BE2C (cell line): ENCODE measurements at places on chromosomes 13 and 19.
A peak's percentile ranks its signal among the peaks of the same experiment; 100 is the strongest.

DNA sequence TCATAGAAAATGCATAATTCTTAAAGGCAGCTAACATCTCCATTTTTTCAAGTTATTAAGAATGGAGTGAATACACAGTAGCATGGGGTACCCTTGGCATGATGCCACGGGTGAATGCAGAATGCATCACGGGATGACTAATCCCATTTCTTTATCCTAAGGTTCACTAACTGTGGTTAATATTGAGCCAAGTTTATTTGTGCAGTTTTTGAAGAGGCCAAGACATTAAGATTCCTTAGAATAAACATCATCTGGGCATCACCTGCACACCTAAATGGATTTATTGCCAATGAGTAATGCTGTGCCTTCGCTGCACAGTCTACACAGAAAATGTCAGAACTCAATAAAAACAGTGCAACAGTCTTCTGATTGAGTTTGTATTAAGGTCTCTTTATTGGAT is 333.1 kb downstream of the GPC6 start:
- peak; percentile 41 for DNase-seq

DNA sequence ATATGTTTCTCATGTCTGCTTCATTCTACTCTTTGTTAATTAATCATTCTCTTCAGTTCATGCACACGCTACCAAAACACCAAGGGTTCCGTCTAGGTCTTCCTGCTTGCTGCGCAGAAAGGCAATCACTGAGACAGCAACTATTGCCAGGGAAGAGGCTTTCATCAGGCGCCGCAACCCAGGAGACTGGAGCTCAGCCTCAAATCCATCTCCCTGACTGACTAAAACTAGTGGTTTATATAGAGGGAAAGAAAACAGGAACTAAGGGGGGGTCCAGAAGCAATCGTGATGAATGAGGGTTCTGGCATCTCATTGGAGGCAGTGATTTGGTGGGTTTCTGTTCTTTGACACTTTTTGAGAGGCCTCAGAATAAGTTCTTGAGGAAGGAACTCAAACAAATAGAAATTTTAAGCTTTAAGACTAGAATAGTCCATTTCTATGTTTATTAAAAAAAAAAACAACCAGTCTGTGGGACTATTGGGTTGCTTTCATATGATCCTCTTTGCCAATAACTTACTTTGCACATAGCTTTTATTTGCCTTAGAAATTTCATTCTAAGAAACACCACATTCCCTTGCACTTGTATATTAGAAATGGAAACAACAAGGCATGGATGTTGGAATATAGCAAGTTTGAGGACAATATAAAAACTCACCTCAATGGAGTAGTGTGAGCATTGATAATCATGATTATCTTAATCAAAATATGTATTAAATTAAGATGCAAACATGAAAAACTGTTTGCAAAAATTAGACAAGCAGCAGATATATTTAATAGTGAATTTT is 691.2 kb upstream of the GPC6 start:
- DNase-seq = no peak

DNA sequence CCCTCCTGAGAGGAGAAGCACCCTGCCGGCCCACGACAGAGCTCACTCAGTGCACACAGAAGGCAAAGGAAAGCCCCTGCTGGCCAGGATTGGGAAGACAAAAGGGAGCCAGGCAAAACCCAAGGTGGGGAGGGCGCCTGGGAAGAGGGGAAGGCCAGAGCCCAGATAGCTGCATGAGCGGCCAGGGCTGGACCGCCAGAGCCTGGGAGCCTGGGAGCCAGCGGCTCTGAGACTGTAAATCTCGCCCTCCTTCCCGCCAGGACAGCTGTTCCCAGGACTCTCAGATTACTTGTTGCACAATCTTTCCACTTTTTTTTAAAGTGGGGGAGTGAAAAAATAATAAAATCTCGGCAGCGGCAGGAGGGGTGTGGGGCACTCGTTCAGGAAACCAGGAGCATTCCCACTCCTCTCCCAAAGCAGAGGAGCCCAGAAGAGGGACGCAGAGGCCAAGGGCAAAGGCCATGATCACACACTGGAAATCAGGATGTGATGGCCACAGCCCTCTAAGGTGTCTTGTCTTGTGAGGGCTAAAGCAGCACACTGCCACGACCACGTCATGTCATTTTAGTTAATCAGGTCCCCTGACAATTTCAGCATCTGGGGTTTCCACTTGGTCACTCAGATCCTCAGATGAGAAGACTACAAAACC is 19.6 kb upstream of the EPHX3 start:
- peak; percentile 72 for DNase-seq

DNA sequence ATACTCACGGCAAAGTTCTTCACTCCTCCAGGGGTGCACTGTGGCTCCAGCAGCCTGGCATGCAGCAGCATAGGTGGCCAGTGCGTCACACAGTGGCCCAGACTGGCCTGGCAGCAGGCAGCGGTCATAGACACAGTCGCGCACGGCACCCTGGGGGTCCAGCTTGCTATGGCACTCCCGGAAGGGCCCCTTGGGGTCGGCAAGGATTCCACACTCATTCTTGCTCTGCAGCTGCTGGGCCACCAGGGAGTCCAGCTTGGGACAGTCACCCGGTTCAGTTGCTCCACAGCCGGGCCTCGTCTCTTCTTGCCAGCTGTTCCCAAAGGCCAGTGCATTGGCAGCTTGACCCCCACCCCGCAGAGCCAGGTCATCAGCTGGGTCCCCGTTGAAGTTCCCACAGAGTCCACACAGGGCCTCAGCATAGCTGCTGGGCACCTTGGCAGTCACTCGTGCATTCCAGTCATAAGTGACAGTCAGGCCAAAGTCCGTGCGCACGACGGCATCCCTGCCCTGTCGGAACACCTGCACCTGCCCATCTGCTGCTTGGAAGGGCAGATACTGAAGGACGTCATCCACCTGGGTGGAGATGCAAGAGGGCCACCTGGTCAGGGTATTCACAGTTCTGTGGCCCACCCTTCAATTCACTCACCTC is 20.6 kb downstream of the FCGBP start:
- no peak for DNase-seq

GRCh38 chr19:17159466-17160393 is 55.4 kb upstream of the USE1 start:
- DNase-seq = no peak

DNA sequence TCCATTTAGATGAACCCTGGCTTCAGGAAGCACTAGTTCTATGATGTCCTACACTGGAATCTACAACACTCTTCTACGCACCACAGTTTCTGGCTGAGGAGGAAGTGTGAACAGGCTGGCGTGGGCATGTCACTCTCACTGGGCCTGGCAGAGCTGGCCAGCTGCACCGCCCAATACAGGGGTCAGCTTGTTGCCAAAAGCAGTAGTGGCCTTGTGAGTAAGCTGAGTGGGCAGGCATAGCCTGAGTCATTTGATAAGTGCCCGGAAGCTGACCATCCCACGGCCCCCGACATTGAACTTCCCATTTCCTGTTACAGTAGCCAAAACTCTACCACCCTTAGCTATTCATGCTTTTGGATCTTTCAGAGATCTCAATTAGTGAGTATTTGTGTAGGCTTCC is 240.9 kb upstream of the SERP2 start:
- no peak for DNase-seq

GRCh38 chr19:29329460-29330134 is 116.6 kb upstream of the UQCRFS1 start:
- no peak for DNase-seq

DNA sequence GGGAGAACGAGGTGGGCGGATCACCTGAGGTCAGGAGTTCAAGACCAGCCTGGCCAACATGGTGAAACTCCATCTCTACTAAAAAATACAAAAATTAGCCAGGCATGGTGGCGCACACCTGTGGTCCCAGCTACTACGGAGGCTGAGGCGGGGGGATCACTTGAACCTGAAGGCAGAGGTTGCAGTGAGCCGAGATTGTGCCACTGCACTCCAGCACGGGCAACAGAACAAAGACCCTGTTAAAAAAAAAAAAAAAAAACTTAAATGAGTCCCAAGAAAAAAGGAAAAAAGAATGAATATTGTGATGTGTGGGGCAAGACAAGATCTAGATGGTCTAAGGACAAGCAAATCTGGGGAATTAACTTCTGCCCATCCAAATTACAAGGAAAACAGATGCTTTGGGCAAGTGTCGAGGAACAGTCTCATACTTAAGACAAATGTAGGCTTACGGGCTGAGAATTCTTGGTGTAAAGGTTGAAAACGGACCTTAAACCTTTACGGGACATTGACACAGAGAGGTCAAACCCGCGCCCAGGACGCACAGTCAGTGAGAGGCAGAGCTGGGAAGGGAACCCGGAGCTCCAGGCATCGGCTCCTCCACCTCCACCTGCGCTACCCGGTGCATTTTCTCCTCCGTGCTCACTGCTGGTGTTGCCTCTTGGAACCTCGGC is 656 bp upstream of the ZNF324 start:
- no peak for DNase-seq

DNA sequence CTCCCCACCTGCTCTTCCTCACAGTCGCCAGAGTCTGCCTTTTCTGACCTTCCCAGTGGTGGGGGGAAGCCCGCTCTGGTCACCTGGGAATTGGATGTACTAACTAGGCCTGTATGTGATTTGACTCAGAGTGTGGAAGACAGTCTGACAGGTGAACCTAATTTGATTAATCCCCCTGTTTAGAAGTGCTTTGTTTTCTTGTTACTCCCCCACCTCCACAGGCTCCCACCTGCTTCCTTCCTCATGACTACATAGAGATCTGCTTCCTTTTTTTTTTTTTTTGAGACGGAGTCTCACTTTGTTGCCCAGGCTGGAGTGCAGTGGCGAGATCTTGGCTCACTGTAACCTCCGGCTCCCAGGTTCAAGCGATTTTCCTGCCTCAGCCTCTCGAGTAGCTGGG is 44.0 kb downstream of the COG3 start:
- no peak for DNase-seq

DNA sequence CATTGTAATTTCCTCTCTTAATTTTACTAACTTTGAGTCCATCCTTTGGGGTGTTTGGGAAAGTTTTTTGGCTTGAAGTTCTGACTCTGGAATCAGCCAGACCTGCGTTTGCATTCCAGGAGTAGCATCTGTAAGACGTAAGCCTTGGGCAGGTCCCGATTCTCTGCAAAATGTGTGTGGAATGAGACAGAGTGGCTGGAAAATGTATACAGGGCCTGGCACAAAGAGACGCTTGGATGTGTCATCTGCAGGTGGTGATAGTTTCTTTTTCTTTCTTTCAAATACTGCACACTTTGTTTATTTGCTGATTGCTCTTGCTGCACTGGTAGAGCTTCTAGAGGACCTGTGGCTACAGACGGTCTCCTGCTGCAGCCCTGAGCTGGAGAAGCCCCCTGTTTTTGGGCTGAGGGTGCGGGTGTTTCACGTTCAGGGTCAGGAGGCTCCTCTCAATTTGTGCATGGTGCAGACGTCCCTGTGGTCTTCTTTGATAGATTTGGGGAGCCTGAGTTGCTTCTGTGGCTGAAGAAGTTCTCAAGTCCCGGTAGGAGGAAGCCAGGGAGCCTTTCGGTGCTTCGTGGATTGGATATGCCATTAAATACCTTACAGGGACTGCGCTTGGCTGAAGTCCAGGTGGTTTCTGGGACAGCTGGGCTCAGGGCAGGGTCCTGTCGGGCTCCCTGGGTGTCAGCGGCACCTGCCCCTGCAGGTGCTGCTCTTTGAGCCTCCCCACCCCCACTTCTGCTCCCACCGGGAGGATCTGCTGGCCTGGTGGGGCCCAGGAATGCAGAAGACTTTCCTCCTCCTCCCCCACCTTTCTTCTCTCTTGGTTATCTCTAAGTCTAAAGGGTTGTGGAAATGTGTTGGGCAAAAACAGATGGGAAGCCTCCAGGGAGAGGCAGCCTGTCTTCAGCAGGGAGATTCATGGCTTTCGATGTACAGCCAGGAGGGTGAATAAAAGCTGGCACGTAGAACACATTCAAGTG is 44.0 kb upstream of the GAS6 start:
- DNase-seq = no peak

GRCh38 chr13:97944396-97945029 is 9.0 kb upstream of the IPO5 start:
- DNase-seq = no peak

DNA sequence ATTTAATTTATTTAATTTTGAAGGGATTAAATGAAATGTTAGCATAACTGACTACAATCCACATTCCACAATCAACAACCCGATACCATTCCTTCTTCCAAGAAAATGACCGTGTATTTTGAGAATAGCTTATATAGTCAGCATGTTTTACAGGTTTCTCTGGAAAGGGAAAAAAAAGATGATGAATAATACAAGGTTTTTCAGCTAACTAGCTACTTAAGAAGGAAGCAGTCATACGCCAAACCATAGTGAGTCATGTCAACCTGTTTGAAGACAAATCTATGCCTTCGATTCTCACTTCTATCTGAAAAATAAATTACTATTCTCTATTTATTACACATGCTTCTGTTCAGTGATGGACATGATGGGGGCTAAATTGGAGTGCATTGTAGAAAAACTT is 258.6 kb downstream of the EFNB2 start:
- DNase-seq = no peak

GRCh38 chr13:75430436-75431209 is 51.3 kb downstream of the TBC1D4 start:
- no peak for DNase-seq

DNA sequence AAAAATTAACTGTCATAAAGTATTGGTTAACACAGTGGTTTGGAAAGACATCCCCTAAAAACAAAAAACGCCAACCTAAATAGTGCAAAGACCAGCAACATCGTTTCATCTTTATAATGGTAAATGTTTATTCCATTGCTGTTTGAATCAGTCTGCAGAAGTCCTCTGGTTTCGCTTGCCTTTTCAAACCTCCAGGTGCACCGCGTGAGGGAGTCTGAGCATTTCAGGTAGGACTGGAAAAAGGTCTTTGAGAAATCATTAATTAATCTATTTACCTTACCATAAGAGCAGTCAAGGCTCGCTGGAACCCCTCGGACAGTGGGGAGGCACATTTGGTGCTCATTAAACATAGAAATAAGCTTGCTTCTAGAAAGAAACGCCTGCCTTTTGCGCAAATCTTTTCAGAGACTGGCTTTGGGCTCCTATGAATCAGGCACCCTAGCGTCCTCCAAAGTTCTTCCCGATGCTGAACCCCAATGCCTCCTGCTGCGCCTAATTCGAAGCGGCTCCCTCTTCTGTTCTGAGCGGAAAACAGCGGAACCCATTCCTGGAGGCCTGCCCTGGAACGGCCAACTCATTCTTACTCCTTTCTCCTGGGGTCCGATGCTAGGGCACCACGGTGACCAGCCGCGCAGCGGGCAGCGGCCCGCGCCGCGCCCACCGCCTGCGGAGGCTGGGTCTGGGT is 951 bp upstream of the MTUS2 start:
- DNase-seq = peak; percentile 21
